ENCODE measurements at places on chromosomes 12 and 14. TPM values are rescaled to one million over a fixed set of nuclear protein-coding genes. Genes with fewer than 3 reads are reported as not detected.

The ZDHHC22 gene
- 0.15 TPM for total RNA-seq

The GLS2 gene
- total RNA-seq, result 7.3 TPM

The TBX3 gene
- total RNA-seq, result 89.4 TPM

GRCh38 chr12:57479376-57480115 is at the start of gene ARHGAP9:
ARHGAP9 (minus strand) TSS chr12:57479866; CDS start chr12:57479406, 460 bp downstream.
- DNase-seq, result no peak

GRCh38 chr14:40218282-40218941 is 786.2 kb upstream of the FBXO33 start:
- DNase-seq, result peak; percentile 70

- DNase-seq, result peak; percentile 65
These were observed 82.1 kb upstream of the FERMT2 start for GRCh38 chr14:53032838-53033390.

DNA sequence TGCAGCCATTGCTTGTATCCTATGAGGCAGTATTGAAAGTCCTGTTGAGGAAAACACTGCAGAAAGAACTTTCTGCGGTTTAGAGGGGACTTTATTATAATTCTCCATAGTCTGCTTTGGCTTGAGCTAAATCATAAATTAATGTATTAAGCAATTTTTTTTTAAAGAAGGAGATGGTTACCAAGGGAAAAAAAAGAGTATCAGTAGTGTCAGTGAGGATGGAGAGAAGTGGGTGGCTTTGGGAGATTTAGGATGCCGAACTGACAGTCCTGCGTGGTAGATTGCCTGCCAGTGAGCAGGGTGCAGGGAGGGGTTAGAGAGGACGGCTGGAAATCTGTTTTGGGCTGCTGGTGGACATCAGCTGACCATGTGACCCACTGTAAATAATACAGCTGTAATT is 96.8 kb downstream of the MYRFL start:
- DNase-seq, result no peak

DNA sequence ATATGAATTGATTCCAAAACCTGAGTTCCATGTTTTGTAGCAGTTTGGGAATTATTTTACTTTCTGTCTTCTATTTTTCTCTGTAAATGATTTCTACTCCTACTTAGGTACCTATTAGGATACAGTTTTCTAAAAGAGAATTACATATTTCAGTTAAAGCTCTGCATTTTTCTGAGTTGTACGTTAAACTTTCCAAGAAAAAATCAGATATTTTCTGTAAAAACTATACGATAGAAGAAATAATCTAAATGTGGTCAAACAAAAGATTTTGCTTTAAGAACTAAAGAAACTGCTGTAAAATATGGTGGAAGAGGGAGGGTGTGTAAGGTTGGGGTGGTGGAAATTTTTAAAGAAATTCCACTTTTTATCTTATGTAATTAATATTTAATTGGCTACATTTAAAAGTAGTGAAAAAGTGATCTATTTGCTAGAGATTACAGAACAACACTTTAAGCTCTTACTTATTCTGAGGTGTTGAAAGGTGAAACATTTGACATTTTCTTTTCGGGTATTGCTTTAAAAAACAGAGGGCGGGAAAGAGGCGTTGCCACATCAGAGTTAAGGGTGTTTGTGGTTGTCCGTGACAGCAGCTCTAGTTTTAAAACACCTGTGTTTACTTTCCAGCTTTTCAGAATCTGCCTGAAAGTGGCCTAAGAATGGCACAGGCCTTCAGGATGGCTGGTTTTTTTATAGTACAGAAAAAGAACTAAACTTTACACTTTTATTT is 187.3 kb downstream of the MIPOL1 start:
- no peak for DNase-seq

GRCh38 chr12:121534495-121535148 is 46.2 kb downstream of the KDM2B start:
- DNase-seq, result no peak

- DNase-seq, result no peak
These were observed 59.3 kb downstream of the PRICKLE1 start for GRCh38 chr12:42530284-42530683.

- DNase-seq, result no peak
These were observed 209.5 kb upstream of the STXBP6 start for GRCh38 chr14:25259470-25259869.

DNA sequence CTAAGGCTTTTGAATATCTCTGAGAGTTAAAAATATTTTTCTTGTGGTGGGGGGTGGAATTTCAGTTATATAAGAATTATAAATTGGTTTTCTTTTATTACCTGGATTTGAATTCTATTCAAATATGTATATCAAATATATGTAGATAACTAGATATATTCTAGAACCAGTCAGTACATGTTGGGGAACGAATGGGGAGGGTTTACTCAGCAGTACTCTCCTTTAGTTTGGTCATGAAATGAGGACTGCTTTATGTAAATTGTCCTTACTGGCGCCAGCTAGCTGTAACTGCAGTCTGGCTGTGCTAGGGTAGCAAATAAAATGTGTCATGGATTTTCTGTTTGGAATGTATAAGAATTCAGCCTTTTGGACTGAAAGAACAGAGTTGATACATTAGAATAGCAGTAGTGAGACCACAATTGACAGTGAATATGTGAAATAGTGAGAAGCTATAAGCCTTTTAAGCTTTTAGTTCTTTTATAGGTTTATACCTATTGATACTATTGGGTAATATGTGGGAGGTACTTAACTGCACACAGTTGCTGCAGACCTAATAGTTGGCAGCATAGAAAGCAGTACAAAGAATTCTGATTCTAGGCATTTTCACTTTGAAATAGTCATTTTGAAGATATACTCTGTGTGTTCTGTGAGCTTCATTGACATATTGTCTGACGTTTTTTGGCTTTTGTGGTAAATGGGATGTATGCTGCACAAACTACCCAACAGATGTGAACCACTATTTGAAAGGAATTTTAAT is 29.0 kb downstream of the ATF7IP start:
- DNase-seq, result peak; percentile 53

GRCh38 chr12:14841761-14842160 is 1.6 kb downstream of the ART4 start:
- peak; percentile 79 for DNase-seq
